Activated naive CD8-positive, alpha-beta T cell treated with anti-CD3 and anti-CD28 coated beads for 36 hours (primary cell): ENCODE measurements at places on chromosomes 16 and 17. TPM values are rescaled to one million over a fixed set of nuclear protein-coding genes. Genes with fewer than 3 reads are reported as not detected.

DNA sequence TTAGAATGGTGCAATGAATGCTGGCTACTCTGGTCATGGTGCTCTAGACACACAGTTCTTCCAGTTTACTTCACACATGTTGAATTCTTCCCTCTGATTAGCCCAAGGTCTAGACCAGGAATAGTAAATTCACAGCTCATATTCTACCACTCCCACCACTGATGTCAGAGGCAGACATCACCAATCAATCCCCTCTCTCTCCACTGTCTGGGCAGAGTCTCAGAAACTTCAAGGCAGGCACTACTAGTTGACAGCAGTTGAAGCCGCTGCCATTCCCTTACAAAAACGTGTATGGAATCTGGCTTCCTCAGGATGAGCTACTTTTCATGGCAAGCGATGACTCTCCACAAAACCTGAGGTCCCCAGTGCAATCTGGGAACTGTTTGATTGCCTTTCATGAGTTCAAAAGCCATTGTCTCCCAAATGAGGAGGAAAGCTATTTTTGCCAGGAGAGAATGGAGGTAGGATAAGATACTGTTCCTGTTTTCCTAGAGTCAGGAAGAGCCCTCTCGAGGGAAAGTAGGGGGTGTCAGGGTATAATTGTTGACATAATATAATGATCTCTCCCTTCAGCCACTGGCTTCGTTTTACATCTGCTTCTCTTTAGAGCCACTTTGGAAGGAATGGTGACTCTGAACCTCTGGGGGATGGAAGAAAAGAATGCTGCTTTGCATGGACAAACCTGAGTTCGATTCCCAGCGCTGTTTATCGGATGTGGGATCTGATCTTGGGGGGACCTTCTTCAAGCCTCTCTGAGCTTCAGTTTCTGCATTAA lies 90.0 kb downstream of the FOXL1 start:
- no peak for DNase-seq

GRCh38 chr17:5467416-5467815 lies 1.4 kb downstream of the DHX33 start:
- no peak for DNase-seq

DNA sequence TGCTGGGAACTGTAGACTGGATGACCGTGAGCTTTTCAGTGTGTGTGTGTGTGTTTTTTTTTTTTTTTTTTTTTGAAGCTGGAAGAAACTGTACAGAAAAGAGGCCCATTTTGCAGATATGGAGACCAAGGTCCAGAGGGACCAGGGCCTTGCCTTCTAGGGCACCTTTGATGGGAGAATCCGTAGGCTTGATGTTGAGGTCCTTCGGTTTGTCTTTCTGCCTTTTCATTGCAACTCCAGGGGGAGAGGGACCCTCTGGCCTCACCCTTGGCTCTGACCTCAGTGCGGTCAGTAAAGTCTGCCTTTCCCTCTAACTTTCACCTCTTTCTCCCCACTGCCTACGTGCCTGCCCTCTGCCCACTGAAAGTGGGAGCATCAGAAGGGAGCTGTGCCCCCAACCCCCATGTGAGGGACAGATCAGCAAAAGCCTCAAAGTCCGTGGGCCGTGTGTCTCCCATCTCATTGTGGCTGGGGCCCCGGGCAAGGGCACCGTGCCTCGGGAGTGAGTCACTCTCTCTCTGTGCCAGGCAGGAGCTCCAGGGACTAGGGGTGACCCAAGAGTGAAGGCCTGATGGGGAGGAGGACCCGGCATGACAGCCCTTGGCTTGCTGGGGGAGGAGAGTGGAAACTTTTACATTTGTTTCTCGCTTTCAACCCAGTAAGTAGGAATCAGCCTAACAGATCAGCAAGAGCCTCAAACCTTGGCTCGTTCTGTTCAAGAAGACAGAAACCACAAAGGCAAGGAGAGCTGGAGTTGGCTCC lies 123.6 kb downstream of the CMIP start:
- DNase-seq: peak; percentile 54

- DNase-seq: no peak
Measured at GRCh38 chr17:34760931-34761495, 181.6 kb downstream of the TMEM132E start.

- no peak for DNase-seq
Measured at GRCh38 chr17:29828676-29829284, 101.2 kb downstream of the SSH2 start.

- no peak for DNase-seq
Measured at GRCh38 chr17:54096216-54096615, 273.5 kb downstream of the KIF2B start.

- no peak for DNase-seq
Measured at GRCh38 chr16:80691111-80691741, 113.2 kb downstream of the CDYL2 start.

DNA sequence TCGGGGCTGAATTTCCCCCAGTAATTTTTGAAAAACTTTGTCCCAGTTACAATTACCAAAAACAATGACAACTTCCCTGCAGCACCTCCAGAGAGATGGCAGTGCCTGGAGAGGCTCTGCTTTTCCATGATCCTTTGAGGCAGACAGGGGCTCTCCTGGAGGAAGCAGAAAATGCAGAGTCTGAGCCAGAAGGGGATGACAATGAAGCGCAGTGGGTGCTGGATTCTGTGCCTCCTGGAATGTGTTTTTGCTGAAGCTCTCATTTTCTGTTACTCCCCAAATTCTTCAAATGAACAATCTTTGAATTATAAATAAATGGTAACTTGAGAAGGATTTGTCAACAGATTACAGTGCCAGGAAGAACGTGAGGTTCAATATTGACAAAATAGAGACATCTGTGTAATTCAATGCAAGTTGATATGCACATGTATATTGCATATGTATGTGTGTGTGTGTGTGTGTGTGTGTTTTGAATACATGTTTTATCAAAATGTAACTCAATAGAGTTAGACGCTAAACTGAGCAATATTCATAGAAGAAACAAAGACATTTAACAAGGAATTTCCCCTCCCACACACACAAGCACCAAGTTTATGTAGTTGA lies 9.7 kb upstream of the RUSF1 start:
- DNase-seq: no peak

- no peak for DNase-seq
Measured at GRCh38 chr16:81265658-81266451, 27.4 kb downstream of the BCO1 start.

DNA sequence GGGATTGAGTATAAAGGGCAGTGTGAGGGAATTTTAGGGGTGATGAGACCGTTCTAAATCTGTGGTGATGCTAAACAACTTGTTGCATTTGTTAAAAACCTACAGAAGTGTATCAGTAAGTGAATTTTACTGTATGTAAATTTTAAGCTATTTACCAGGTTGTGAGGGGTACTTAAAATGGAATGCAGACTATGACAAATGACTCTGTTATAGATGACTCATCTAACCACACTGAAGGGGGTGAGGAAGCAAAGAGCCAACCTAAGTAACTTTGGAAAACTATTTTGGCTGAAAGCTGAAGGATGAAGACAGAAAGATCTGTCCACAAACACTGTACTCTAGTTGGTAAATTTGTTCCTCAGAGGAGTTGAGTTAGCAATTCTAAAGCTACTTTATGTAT lies 5.3 kb upstream of the MKS1 start:
- DNase-seq: no peak

DNA sequence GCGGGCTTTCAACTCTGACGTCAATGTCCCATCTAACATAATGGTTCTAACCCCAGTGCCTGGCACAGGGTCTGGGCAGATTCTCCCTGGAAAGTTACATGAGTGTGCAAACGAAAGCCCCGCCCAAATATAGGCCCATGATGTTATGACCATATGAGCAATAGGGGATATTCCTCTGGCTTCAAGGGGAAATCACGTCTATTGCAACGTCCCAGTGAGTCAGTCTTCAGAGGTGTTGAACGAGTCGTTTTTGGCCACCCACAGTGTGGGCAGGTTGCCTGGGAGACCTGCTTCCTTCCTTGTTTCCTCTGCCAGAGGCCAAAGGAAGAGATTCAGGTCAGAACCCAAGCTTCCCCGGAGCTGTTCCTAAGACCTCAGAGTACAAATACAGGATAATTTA lies 30.3 kb downstream of the PIK3R5 start:
- peak; percentile 75 for DNase-seq

- DNase-seq: no peak
Measured at GRCh38 chr16:67509016-67509415, 19.6 kb upstream of the RIPOR1 start.

- DNase-seq: no peak
Measured at GRCh38 chr16:89392881-89393737, 97.3 kb downstream of the ANKRD11 start.

GRCh38 chr17:4720787-4721186 lies 10.4 kb downstream of the ARRB2 start:
- DNase-seq: no peak

DNA sequence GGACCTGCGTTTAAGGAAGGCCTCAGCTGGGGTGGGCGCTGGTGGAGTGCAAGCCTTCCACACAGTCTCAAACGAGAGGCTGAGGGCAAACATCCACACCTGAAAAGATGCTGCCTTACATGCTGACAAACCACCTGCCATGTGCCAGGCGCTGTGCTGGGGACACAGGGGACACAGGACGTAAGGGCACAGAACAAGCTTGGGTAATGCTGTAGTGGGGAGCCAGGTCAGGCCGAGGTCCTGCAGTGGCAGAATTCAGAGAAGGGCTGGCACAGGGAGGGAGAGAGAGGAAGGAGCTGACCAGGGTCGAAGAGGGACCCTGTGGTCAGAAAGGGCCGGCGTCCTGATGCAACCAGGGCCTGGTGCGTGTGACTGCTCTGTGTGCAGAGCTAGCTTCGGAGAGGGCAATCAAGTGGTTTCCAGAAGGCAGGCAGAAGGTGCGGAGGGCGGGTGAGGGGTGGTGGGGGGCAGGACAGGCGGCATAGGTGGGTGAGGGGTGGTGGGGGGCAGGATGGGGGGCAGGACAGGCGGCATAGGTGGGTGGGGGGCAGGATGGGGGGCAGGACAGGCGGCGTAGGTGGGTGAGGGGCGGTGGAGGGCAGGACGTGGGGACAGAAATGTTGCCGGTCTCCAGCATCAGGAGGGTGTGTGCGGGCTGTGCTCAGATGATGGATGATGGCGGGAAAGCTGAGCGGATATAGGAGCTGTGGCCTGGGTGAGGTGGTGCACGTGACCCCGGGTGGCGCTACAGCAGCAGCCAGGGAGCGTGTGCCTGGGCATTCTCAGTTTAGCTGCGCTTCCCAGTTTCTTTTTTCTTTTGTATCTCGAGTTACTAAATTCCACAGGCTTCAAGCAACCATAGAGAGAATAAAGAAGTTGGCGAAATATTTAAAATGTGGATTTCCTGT lies 18.8 kb downstream of the TELO2 start:
- no peak for DNase-seq

DNA sequence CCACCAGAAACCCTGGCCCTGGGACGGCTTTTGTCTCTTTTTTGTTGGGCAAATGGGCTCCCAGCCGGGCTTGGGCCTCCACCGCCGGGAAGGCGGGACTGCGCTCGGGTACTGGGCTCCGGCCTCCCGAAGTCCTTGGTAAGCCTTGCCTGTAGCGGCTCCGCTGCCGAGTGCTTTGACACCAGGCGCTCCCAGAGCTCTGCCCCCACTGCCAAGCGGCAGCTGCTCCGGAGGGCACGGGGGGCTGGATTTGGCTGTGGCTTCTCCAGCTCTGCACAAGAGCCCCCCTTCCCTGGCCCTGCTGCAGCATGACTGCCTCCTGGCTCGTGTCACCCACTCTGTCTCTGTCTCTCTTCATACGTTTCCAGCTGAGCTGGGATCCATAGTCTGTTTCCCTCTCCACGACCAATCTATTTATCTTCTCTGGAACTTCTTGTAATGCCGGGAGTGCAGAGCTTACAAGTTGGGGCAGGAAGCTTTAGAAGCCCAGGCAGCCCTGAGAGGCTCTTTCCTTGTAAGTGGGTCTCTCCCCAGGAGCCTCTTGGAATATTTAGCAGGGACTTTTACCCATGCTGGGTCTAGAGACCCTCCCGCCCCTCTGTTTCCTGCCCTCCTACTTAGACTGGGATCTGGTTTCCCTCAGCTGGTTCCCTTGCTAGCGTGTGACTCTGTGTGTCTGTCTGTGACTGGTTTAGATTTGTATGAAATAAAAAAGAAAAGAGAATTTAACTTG lies 246.9 kb upstream of the GSE1 start:
- no peak for DNase-seq

GRCh38 chr17:46044286-46044928 lies 45.4 kb downstream of the STH start:
- DNase-seq: no peak

DNA sequence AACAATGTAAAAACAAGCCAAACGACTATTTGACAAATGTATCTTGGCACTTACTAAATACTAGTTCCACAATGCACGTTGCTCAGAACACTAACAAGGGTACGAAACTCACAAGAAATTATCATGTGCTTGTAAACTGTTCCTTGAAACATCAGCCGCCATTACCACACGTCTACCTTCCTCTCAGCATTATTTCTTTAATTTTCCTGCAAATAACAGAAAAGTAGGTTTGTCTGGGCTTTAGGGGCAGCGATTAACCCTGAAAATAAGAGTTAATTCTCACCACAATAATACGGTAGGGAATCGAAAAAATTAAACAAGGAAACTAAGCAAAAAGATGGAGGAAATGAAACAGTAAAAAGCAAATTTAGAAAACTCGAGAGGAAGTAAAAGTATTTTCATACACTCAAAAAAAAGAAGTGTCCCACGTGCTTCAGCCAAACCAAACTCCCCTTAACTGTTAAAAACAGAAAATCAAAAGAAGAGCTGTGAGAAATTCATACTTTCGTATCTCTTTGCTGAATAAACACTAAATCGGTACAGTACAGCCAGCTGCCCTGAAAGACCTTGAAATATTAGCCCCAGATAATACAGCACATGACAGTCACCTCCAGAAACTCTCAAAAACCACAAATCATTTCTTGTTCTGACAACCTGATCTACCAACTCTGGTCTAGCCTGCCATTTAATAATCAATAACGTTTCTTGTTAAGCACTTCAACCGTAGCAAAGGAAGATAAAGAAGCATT lies 1.2 kb downstream of the ARHGAP17 start:
- no peak for DNase-seq

- no peak for DNase-seq
Measured at GRCh38 chr17:5055543-5055942, 20.3 kb upstream of the SLC52A1 start.

The KRT39 gene
- not detected for total RNA-seq

The CCL2 gene
- not detected for total RNA-seq

The KRT34 gene
- total RNA-seq: not detected

The HOXB9 gene
- total RNA-seq: 3.4 TPM

The KRT28 gene
- not detected for total RNA-seq

The PRSS33 gene
- total RNA-seq: 0.54 TPM

The TEX19 gene
- total RNA-seq: 0.23 TPM

The MLX gene
- total RNA-seq: 57.3 TPM

The KCNH4 gene
- 0.44 TPM for total RNA-seq

The CSH1 gene
- total RNA-seq: not detected
